ENCODE measurements at places on chromosomes 2 and 18. TPM values are rescaled to one million over a fixed set of nuclear protein-coding genes. Genes with fewer than 3 reads are reported as not detected.

The CELF4 gene
- polyA plus RNA-seq: 0.26 TPM

The RBM45 gene
- polyA plus RNA-seq: 7.0 TPM

The ARMC9 gene
- 38.5 TPM for polyA plus RNA-seq

The SLC25A52 gene
- not detected for polyA plus RNA-seq

The DSC1 gene
- polyA plus RNA-seq: not detected

The ELOA2 gene
- not detected for polyA plus RNA-seq

The TBC1D8 gene
- 7.0 TPM for polyA plus RNA-seq

The PDCD1 gene
- polyA plus RNA-seq: not detected

GRCh38 chr2:18346874-18347273 is 213.6 kb downstream of the RDH14 start:
- no peaks in the 10 kb centered on the region for H3K36me3 ChIP-seq
- H3K27me3 ChIP-seq: no peaks in the 10 kb centered on the region
- H3K4me1 ChIP-seq: no peaks in the 10 kb centered on the region
- H3K4me3 ChIP-seq: no peak overlapping the region
- DNase-seq: no peak

GRCh38 chr2:203225423-203226039 is 13.3 kb upstream of the CYP20A1 start:
- H3K36me3 ChIP-seq: peaks cover 24% of the 10 kb centered on the region
- no peak overlapping the region for H3K27ac ChIP-seq
- no peak overlapping the region for H3K4me3 ChIP-seq
- no peak for DNase-seq
- peaks cover 3% of the 10 kb centered on the region for H3K4me1 ChIP-seq

- H3K4me3 ChIP-seq: no peak overlapping the region
- no peak for DNase-seq
- H3K36me3 ChIP-seq: no peaks in the 10 kb centered on the region
- no peaks in the 10 kb centered on the region for H3K4me1 ChIP-seq
These were observed 1211.9 kb upstream of the NXPH2 start for GRCh38 chr2:139992078-139992477.

- no peak overlapping the region for H3K4me3 ChIP-seq
- peaks cover 5% of the 10 kb centered on the region for H3K4me1 ChIP-seq
- no peaks in the 10 kb centered on the region for H3K27me3 ChIP-seq
- H3K27ac ChIP-seq: no peak overlapping the region
- DNase-seq: no peak
These were observed 176.2 kb upstream of the ZC3H15 start for GRCh38 chr2:186309901-186310300.

GRCh38 chr2:106537047-106537446 is 49.9 kb downstream of the CD8B2 start:
- no peaks in the 10 kb centered on the region for H3K27me3 ChIP-seq
- no peak overlapping the region for H3K4me3 ChIP-seq
- H3K27ac ChIP-seq: no peak overlapping the region
- no peaks in the 10 kb centered on the region for H3K4me1 ChIP-seq
- no peak for DNase-seq

- H3K27me3 ChIP-seq: no peaks in the 10 kb centered on the region
- H3K36me3 ChIP-seq: peaks cover 11% of the 10 kb centered on the region
- H3K4me1 ChIP-seq: no peaks in the 10 kb centered on the region
- no peak overlapping the region for H3K27ac ChIP-seq
- DNase-seq: no peak
These were observed 82.6 kb upstream of the ALPP start for GRCh38 chr2:232295971-232296370.

GRCh38 chr2:159137511-159138241 is 148.8 kb downstream of the WDSUB1 start:
- H3K27ac ChIP-seq: peak overlapping the region; percentile 87
- H3K4me1 ChIP-seq: peaks cover 44% of the 10 kb centered on the region
- H3K36me3 ChIP-seq: no peaks in the 10 kb centered on the region
- H3K4me3 ChIP-seq: no peak overlapping the region
- H3K27me3 ChIP-seq: no peaks in the 10 kb centered on the region

DNA sequence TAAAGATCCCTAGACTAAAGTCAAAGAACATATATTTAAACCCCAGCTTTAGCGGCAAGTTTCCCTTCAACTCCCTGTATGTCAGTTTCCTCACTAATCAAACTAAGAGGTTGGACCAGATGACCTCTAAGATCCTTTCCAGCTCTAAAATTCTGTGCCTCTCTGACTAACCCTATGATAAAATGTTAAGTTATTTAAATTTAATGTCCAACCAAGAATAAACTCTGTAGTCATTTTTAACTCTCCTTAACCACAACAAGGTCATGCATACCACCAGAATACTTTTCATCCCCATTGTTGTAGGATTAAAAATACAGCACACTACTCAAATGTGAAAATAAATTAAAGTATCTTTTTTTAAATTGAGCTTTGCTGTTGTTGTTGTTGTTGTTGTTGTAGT is 5.2 kb upstream of the PDE1A start:
- no peaks in the 10 kb centered on the region for H3K36me3 ChIP-seq
- H3K27me3 ChIP-seq: no peaks in the 10 kb centered on the region
- no peak for DNase-seq

- peaks cover 38% of the 10 kb centered on the region for H3K4me1 ChIP-seq
- peak; percentile 73 for DNase-seq
- no peaks in the 10 kb centered on the region for H3K27me3 ChIP-seq
- peak overlapping the region; percentile 76 for H3K27ac ChIP-seq
- no peak overlapping the region for H3K4me3 ChIP-seq
- no peaks in the 10 kb centered on the region for H3K36me3 ChIP-seq
These were observed 38.7 kb downstream of the MCFD2 start for GRCh38 chr2:46876741-46877384.

DNA sequence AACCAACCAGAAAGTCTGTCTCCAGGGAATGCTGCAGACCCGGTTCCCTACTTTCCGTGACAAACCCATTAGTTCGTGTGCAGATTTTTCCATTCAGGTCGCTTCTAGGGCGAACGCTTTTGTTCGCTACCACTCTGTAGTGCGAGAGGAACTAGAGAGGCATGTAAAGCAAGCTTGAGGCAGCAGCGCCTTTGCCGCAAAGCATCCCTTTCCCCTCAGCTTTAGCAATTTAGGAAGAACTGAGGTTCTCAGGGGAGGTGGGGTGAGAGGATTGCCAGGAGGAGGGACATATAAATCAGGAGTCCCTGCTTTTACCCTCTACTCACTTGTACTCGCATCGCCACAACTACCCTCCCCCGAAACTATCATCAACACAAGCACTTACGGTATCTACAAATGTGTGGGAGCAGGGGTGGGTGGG is 748 bp upstream of the ZNF804A start:
- H3K4me1 ChIP-seq: peaks cover 10% of the 10 kb centered on the region
- no peak overlapping the region for H3K27ac ChIP-seq
- peak; percentile 49 for DNase-seq
- no peaks in the 10 kb centered on the region for H3K36me3 ChIP-seq
- no peaks in the 10 kb centered on the region for H3K27me3 ChIP-seq

GRCh38 chr2:160694221-160694620 is 200.6 kb upstream of the RBMS1 start:
- H3K4me1 ChIP-seq: peaks cover 3% of the 10 kb centered on the region
- no peak for DNase-seq
- H3K36me3 ChIP-seq: no peaks in the 10 kb centered on the region
- no peaks in the 10 kb centered on the region for H3K27me3 ChIP-seq

GRCh38 chr18:56112984-56113383 is 525.0 kb upstream of the TCF4 start:
- H3K4me3 ChIP-seq: no peak overlapping the region
- no peak overlapping the region for H3K27ac ChIP-seq
- no peaks in the 10 kb centered on the region for H3K4me1 ChIP-seq
- H3K36me3 ChIP-seq: no peaks in the 10 kb centered on the region

DNA sequence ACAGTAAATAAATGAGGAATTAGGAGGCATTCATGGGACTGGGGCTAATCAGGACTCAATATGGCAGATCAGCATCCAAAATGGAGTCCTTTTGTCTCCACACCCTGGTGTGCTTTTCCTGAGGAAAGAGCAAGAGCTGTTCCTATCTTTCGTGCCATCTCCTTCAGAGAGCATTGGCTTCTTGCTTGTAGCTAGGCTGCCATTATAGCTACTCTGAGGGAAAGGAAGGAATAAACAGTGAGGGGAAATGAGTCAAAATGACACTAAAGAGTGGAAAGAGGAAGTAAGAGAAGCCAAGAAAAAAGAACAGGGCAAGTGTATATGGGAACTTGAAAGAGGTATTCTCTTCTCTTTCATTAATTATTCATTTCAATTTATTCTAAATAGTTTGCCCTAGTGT is 8.4 kb upstream of the NMI start:
- no peaks in the 10 kb centered on the region for H3K4me1 ChIP-seq
- DNase-seq: no peak
- no peaks in the 10 kb centered on the region for H3K27me3 ChIP-seq
- no peaks in the 10 kb centered on the region for H3K36me3 ChIP-seq
- no peak overlapping the region for H3K27ac ChIP-seq

- H3K4me3 ChIP-seq: no peak overlapping the region
- H3K27me3 ChIP-seq: no peaks in the 10 kb centered on the region
- H3K36me3 ChIP-seq: no peaks in the 10 kb centered on the region
- H3K27ac ChIP-seq: no peak overlapping the region
- DNase-seq: no peak
These were observed 154.1 kb upstream of the HS6ST1 start for GRCh38 chr2:128472789-128473174.

DNA sequence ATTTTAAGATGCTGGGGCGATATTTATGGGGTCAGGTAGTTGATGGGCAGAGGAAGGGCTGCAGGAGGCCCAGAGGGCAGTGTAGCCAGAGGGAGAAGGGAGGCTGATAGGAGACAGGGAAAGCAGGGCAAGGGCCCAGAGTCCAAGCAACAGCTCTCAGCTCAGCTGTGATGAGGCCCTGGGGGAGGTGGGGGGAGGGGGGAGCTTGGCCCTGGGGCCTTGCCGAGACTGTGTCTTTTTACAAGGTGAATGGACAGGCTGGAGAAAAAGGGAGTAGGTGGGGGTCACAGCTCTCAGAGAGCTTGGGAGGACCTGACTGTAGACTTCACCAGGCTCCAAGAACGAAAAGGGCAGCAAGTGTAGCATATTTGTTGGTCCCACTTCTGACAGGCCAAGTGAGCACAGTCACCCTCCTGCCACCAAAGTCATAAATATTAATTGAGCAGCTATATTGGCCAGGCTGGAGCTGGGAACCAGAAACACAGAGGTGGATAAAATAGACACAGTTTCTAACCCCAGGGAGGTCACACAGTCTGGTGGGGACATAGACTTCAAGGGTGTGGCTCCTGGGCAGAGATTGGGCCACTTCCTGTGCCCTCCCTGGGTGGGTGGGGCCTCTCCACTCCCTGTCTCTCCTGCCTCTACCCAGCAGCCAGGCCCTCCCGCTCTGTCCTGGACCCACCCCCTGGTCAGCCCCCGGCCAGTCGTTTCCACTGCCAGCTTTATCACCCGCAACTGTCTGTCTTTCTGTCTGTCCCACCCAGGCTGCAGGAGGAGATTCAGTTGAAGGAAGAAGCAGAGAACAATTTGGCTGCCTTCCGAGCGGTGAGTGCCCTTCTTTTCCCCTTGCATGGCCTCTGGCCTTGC is 1.4 kb downstream of the DES start:
- H3K4me3 ChIP-seq: no peak overlapping the region
- no peaks in the 10 kb centered on the region for H3K27me3 ChIP-seq
- H3K27ac ChIP-seq: no peak overlapping the region
- DNase-seq: no peak
- H3K4me1 ChIP-seq: no peaks in the 10 kb centered on the region

DNA sequence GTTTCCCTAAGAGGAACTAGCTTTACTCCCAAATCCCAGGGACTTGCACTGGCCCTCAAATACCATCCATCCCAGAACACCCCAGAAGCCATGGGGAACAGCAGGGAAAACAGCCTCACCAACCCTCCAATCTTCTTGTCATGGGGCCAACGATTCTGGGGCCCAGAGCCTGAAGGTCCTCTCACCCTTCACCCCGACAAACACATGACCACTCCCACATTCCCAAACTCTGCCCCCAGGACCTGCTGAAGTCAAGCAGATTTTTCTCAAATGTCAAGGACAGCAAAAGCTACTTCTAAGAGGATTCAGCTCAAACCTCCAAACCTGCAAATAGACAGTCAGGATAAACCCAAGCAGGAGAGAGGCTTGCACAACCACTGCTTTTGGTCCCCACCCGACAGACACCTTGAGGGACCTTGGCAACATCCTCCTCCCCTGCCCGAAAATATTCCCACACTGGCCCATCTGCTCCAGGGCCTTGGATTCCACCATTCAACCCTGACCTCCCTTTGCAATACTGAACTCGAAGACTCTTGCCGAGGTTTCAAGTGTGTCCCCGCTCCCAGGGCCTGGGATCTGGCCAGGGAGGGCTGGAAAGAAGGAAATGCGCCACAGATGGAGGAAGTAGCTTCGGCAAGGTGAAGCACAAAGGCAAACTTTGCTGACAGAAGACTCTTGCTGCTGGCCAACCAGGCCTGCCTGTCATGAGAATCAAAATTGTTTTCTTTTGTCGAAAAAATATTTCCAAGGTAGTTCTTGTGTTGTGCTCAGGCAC is 143.3 kb downstream of the ZFP36L2 start:
- 0 out of 2 replicates have a peak overlapping the region, but pooled peaks have one; percentile 1 for H3K4me3 ChIP-seq
- H3K4me1 ChIP-seq: peaks cover 74% of the 10 kb centered on the region
- no peaks in the 10 kb centered on the region for H3K36me3 ChIP-seq

DNA sequence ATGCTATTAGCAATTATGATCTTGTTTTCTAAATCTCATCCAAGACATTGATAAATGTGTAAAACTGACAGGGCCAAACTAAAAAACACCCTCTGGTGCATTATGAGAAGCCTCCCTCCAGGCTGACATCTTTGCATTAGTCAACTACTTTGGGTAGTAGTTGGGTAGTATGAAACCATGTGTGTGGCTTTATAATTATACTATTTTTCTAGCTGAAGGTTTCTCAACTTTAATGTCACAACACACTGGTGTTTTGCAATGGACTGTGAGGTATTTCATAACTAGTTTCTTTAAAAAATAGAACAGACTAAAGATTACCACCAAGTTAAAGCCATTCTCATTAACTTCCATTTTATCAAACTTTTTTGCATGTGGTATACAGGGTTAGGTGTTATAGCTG is 73.1 kb upstream of the RBMS1 start:
- H3K36me3 ChIP-seq: no peaks in the 10 kb centered on the region
- no peak overlapping the region for H3K4me3 ChIP-seq
- H3K27me3 ChIP-seq: no peaks in the 10 kb centered on the region
- no peaks in the 10 kb centered on the region for H3K4me1 ChIP-seq

DNA sequence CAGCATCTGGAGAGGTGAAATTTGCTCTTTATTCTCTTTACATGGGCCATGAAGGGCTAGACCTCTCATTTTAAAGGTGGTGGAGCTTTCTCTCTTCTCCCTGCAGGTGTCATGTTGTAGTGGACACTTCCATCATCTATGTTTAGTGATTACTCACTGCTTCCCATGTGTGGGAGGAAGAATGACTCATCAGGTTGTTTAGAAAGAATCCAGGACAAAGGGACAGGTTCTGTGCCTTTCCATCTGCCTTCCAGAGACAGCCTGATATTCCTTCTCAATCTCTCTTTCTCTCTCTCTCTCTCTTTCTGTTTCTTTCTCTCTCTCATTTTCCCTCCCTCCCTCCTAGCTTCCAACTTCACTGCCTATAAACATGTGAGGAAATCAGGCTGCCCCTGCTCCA is 38.7 kb downstream of the SCG2 start:
- peak; percentile 14 for DNase-seq
- peak overlapping the region; percentile 61 for H3K27ac ChIP-seq
- H3K36me3 ChIP-seq: no peaks in the 10 kb centered on the region
- peaks cover 2% of the 10 kb centered on the region for H3K4me1 ChIP-seq
- H3K27me3 ChIP-seq: no peaks in the 10 kb centered on the region

All from SK-N-SH (cell line).